Fibroblast of skin of left biceps (primary cell): ENCODE measurements at places on chromosomes 12 and 14.

DNA sequence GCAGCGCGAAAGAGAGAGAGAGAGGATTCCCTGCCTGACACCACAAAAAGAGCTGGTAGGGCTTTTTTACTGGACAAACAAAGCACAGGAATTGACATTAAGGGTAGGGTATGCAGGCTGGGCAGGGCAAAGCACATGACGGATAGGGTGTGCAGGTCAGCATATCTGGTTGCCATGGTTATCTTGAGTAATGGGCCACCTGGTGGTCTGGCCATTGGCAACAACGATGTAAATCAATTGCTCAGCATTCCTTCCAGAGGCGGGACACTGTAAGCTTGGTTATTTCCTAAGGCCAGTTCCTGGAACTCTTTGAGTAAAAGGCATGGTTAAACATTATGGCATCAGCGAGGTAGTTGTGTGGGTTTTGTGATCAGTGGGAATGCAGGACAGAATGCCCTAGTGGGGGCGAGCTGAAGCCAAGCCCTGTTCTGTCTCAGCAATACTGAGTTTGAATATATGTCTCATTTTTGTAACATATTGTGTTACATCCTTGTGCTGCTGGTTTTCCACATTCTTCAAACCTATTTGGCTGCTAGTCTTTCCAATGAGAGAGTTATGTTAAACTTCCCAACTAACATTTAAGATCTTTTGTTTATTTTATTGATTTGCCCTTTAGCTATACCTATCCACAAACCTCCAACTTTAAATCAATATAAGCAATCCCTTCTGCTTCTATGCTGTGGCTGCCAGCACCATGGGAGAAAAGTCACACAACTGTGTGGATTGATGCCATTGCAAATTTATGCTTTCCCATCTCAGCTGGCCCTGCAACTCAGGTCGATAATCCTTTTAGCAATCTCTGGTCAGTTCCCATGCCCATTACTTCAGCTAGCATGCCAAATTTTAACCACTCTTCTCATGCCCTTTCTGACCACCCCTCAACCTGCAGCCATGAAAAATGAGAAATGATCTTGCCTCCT is 396.7 kb upstream of the PDE3A start:
- DNase-seq: no peak

- DNase-seq: no peak
These were observed 104.2 kb upstream of the LGR5 start for GRCh38 chr12:71335151-71335962.

DNA sequence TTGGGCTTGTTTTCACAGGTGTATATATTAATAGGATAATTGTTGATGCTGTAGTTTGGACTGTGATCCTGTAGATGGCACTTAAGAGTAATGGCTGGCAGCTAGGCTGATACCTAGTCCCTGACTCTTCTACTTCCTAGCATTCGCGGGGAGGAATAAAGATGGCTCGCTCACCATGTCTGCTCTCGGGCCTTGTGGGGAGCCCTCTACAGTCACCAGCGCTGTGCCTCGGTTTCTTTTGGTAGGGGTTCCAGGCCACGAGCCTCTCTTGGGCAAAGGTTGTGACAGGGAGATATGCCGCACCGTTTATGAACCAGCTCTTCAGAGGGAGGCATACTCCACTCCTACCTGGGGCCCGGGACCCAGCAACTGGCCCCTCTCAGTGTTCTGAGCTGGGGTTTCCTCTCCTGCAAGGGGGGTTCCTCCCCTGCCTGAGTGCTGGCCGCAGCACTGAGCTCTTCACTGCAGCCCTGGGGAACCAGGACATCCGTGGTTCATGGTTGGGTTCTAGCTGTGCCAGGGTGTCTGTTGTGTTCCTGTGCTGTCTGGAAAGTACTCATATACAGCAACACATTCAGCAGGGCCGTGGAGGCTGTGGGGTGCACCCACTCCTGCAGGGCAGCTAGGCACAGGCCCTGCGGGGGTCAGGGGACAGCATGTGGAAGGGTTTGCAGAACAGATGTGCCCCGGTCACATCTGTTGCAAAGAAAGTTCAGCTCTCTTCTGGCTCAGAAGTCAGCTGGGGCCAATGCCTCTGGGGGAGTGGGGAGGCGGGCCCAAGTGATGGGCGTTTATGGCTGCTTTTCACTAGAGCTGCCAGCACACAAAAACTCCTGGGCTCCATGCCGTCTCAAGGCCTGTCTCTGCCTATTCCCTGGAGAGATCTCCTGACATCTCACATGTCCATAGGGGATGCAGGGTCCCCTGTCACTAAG is 147.9 kb downstream of the PPFIA2 start:
- no peak for DNase-seq

- DNase-seq: no peak
These were observed 188.0 kb downstream of the MON2 start for GRCh38 chr12:62654326-62655241.

- DNase-seq: no peak
These were observed 96.3 kb downstream of the TSPAN8 start for GRCh38 chr12:71061451-71061850.

GRCh38 chr14:37437490-37437889 is 157.6 kb downstream of the FOXA1 start:
- DNase-seq: no peak

- DNase-seq: no peak
These were observed 54.1 kb upstream of the ARHGAP5 start for GRCh38 chr14:32022938-32023466.

GRCh38 chr12:124466216-124467128 is 100.9 kb downstream of the NCOR2 start:
- no peak for DNase-seq

DNA sequence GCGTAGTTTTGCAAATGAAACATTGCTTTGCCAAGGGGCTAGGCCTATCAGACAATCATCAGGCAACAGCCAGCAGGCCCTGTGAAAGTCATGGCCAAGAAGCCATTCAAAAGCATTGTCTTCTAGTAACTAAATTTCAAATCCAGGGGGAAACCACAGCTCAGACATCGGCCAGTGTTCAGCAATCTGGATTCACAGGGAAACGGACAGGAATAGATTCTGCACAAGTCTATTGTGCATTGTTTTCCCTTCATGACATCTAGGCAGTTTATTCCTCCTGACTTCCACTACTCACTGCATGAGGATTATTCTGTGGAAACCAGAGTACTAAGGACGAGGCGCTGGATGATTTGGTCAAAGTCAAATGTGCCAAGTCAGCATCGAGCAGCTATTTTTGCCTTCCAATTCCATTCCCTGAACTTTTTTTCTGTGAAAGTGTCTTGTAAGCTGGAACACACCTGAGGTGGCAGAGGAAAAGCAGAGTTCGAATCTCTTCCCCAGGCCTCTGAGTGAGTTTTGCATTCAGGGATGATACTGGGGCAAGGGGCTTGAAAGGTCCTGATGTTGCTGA is 75.4 kb downstream of the VCPKMT start:
- DNase-seq: no peak

DNA sequence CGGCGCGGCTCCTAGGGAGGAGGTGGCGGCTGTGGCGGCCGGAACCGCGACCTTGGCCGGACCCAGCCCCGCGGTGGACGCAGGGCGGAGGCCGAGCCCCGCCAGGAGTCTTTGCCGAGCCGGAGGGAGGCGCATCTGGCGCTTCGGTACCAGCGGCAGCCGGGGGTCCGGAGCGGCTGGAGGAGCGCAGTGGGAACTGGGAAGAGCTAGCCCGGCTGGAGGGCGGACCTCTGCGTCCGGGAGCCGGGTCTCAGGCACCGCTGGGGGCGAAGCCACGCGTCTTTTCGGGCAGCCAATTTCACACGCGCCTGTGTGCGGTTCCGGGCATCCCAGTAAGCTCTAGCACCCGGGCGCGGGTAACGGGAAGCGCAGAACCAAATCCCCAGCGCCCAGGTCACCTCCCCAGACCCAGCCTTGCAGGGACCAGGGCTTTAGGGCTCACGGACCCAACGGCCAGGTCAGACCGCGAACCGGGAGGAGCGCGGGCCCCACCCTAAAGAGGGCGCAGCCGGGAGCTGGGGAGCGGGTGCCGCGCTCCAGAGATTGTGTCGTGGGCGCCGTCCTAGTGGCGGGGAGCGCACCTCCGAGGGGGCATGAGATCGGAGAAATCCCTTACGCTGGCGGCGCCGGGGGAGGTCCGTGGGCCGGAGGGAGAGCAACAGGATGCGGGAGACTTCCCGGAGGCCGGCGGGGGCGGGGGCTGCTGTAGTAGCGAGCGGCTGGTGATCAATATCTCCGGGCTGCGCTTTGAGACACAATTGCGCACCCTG is 89.4 kb downstream of the GALNT8 start:
- DNase-seq: no peak

DNA sequence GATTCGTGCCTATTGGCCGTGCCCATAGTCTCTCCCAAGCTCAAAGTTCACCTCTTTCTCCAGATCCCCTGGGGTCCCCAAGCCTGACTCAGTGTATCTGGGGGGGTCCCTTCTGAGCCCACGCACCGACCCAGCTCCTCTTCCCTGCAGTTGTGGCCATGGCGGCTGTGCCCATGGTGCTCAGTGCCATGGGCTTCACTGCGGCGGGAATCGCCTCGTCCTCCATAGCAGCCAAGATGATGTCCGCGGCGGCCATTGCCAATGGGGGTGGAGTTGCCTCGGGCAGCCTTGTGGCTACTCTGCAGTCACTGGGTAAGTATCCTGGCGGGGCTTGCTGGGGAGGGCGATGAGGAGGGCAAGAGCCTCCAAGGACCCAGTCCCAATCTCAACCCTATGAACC is 5.1 kb downstream of the IFI27 start:
- DNase-seq: no peak

- no peak for DNase-seq
These were observed 58.2 kb downstream of the GRIP1 start for GRCh38 chr12:66620688-66621087.

GRCh38 chr14:89356496-89356895 is 60.5 kb downstream of the FOXN3 start:
- DNase-seq: no peak

- no peak for DNase-seq
These were observed 23.2 kb downstream of the HAL start for GRCh38 chr12:95972832-95973456.

- DNase-seq: no peak
These were observed 133.4 kb downstream of the ESRRB start for GRCh38 chr14:76509311-76509710.

- no peak for DNase-seq
These were observed 117.7 kb upstream of the FUT8 start for GRCh38 chr14:65294816-65295215.

GRCh38 chr14:92121207-92121669 is 268 bp downstream of the NDUFB1 start:
- DNase-seq: no peak

DNA sequence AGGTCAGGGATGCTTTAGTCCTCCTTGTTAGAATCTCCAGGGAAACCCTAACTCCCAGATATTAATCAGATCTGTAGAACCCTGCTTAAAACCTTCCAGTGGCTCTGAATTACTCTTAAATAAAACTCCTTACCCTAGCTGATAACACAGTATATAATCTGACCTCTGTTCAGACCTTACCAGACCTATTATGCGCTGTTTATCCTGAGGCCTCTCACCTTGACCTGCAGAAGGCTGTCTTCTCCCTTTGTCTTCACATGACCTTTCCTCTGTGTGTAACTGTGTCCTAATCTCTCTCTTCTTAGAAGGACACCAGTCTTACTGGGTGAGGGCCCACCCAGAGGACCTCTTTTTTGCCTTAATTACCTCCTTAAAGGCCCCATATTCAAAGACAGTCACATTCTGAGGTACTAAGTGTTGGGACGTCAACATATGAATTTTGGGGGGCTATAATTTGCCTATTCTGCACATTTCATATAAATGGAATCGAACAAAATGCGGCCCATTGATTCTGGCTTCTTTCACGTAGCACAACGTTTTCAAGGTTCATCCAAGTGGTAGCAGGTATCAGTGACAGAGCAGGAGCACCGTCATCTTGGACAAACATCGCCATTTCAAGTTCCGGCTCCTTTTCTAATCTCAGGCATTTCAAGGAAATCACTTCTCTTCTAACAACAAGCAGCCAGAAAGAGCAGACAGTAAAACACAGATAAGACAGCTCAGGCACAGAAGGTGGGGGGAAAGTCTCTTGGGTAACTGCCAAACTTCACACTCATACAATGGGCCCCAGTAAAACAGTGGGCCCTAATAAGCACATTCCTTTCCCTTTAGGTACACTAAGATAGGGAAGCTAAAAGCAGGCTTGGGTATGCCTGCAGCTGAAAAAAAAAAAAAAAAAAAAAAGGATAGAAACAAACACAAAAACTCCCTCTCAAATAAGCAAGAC is 200.2 kb upstream of the NUDT4 start:
- DNase-seq: no peak

- no peak for DNase-seq
These were observed 7.9 kb upstream of the SLC38A1 start for GRCh38 chr12:46276756-46277155.

- DNase-seq: no peak
These were observed 24.7 kb downstream of the TRAPPC6B start for GRCh38 chr14:39145266-39145966.
